ENCODE measurements at places on chromosomes 12 and 14. TPM values are rescaled to one million over a fixed set of nuclear protein-coding genes. Genes with fewer than 3 reads are reported as not detected.
A peak's percentile ranks its signal among the peaks of the same experiment; 100 is the strongest.

DNA sequence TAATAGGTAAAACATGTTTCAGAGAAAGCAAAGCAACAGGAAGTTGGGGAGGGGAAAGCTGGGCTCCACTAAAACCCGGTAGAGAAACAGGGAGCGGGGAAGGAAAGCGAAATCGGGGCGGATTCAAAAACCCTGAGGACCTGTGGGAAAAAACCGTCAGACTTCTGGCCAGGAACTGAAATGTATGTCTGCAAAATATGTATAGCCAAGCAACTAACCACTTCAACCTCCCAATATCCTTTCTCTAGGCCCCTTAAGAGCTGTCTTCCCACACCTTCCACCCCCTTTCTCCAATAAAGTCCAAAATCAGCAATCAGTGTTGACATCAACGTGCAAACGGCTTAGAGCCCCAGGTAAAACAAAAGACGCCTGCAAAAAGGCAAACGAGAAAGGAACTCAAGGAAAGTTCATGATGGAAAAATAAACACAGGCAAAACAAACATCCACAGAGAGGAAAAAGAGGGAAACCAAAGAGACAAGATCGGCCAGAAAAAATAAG, 32.8 kb downstream of the SIX1 start:
- no peaks in the 10 kb centered on the region for H3K4me1 ChIP-seq
- DNase-seq, result no peak
- H3K36me3 ChIP-seq, result no peaks in the 10 kb centered on the region
- H3K27me3 ChIP-seq, result peaks cover 19% of the 10 kb centered on the region

DNA sequence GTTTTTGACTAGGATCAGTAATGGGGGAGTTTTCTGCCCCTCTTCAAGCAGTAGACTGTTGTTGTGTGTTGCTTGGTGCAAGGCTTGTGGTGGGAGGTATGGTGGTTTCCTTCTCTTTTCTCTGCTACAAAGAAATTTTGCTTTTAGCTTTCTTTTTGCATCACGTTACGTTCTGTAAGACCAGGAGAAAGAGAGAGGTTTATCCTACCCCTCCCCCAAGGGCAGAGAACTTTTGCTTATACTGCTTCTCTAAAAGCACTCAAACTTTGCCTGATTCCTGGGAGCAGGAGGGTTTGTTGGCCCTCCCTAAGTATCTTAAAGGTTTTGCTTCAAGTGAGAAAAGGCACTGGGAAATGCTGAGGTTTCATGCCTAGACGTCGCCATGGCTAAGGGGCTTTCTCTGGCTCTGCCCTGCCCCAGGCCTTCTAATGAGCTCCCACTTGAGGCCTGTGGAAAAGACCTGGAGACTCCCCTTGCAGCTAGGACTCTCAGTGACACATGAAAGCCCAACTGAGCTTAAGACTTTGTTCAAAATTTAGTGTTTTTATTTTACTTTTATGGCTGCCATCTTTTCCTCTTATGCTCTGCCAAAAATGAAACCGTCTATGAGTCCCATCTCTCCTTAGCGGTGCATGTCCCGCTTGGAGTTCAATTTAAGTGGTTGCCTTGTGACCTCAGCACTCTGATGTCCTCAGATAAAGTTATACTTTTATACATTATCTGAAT, 49.2 kb downstream of the EIF2S3B start:
- peaks cover 17% of the 10 kb centered on the region for H3K27me3 ChIP-seq
- H3K4me3 ChIP-seq, result no peak overlapping the region
- no peak for DNase-seq
- no peak overlapping the region for H3K27ac ChIP-seq
- H3K36me3 ChIP-seq, result no peaks in the 10 kb centered on the region

GRCh38 chr12:91778091-91778832, 367.4 kb downstream of the BTG1 start:
- H3K4me1 ChIP-seq, result peaks cover 24% of the 10 kb centered on the region
- H3K4me3 ChIP-seq, result peak overlapping the region; percentile 14
- no peaks in the 10 kb centered on the region for H3K36me3 ChIP-seq

The SPRYD4 gene
- 4.5 TPM for total RNA-seq

- no peaks in the 10 kb centered on the region for H3K4me1 ChIP-seq
- no peaks in the 10 kb centered on the region for H3K27me3 ChIP-seq
- no peaks in the 10 kb centered on the region for H3K36me3 ChIP-seq
- H3K4me3 ChIP-seq, result no peak overlapping the region
- no peak overlapping the region for H3K27ac ChIP-seq
- no peak for DNase-seq
These were observed 575.3 kb downstream of the TMTC2 start for GRCh38 chr12:83261998-83262397.

GRCh38 chr14:64459405-64460136, 5.7 kb upstream of the AKAP5 start:
- H3K4me1 ChIP-seq, result peaks cover 16% of the 10 kb centered on the region
- no peak overlapping the region for H3K4me3 ChIP-seq
- peaks cover 71% of the 10 kb centered on the region for H3K36me3 ChIP-seq
- no peaks in the 10 kb centered on the region for H3K27me3 ChIP-seq
- DNase-seq, result no peak

The KRT78 gene
- total RNA-seq, result not detected

- DNase-seq, result no peak
- peaks cover 60% of the 10 kb centered on the region for H3K4me1 ChIP-seq
- peaks cover 26% of the 10 kb centered on the region for H3K36me3 ChIP-seq
- peak overlapping the region; percentile 94 for H3K4me3 ChIP-seq
- no peaks in the 10 kb centered on the region for H3K27me3 ChIP-seq
These were observed 1.7 kb downstream of the FGFR1OP2 start for GRCh38 chr12:26939953-26940352.

Data from activated T-helper 2 cell treated with anti-CD3 and anti-CD28 coated beads, Interferon-gamma antibody, Interleukin-2, Interleukin-4, amounts not matched to agents 10 μg/mL and 5 μg/mL and 100 μg/mL, durations not matched to agents 14 hours and 24 hours and 36 hours (primary cell).